ENCODE measurements at places on chromosomes 6 and 20.

DNA sequence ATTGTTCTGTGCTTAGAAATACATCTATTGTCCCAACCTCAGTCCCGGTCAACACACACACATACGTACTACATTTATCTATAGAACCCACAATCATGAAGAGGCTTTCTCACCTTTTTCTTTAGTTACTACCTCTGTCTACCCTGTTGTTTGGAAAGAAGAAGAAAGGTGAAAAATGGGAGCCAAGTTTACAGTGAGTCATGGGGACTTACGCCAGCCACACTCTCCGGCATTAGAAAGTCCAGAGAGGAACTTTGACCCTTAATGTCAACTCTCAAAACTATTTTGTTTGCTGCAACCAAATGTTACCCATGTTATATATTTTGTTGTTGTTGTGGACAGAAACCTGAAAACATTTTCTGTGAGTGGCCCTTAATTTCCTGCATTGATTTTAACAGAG is 259.1 kb downstream of the ZFAND3 start:
- no peak for DNase-seq

DNA sequence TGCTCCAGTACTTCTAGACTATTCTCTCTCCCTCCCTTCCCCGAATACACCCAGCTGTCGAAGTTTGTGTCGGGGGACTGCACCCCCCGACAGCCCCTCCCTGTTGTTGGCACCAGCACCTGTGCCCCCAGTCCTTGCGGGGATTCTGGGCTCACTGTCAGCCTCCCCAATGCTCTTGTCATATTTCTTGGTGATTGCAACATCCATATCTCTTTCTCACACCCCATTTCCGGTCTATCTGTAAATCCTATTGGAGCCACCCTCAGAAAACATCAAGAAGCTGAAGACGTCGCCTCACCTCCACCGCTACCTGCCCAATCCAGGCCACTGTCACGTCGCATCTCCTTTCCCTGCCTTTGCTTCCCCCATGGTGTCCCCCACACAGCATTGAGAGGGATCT is 32.6 kb upstream of the VSTM2L start:
- DNase-seq, result no peak

DNA sequence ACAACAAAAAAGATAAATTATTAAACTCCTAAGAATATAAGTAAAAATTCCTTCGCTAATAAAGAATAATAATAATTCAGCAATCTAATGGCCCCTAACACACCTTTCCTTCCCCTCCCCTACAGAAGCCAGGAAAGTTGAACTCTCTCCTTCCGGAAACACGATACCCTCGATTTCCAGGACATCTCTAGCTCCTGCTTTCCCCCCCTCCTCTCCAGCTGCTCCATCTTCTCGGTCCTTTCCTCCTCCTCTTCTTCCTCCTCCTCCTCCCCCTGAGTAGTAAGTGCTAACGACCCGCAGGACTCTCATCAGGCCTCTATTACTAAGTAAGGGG is 603 bp downstream of the TASP1 start:
- no peak for DNase-seq

GRCh38 chr20:10469599-10469998 is 34.5 kb downstream of the SLX4IP start:
- DNase-seq, result peak; percentile 59

GRCh38 chr6:52642368-52642767 is 28.5 kb upstream of the TMEM14A start:
- DNase-seq, result no peak

- DNase-seq, result no peak
Observed at GRCh38 chr20:15916623-15917022, 656.6 kb downstream of the KIF16B start.

- DNase-seq, result no peak
Observed at GRCh38 chr6:44061375-44062104, 65.7 kb downstream of the MRPL14 start.

- DNase-seq, result peak; percentile 50
Observed at GRCh38 chr6:34791164-34791700, 651 bp upstream of the BLTP3A start.

DNA sequence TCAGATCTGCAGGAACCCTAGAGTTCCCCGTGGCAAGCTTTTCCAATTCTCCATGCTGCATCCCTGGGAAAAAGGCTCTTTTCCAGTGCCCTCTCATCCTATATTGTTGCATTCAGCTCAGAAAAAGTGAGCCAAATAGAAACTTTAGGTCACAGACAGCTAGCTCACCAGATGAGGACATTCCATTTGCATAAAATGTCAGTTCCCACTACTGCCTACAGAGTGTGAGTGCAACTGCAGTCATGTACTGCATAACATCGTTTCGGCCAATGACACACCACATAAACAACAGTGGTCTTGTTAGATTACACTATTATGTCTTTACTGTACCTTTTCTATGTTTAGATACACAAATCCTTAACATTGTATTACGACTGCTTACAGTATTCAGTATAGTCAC is 8.6 kb downstream of the HS3ST5 start:
- DNase-seq, result no peak

- DNase-seq, result no peak
Observed at GRCh38 chr20:25025986-25026605, 31.8 kb downstream of the ACSS1 start.

DNA sequence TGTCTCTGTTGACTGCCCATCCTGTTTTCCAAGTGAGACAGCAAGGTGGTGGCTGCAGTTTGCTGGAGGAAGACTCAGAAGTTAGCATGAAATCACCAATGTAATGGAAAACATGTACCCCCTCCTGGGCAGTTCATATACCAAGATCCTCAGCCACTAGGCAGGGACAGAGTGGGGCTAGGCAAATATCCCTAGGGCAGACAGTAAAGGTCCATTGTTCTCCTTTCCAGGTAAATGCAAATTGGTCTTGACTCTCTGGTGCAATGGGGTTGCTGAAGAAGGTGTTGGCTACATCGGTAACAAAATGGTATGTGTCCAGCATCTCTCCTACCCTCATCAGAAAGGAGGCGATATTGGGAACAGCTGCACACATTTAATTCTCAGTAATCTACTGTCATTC is 233.6 kb upstream of the SOX4 start:
- no peak for DNase-seq

DNA sequence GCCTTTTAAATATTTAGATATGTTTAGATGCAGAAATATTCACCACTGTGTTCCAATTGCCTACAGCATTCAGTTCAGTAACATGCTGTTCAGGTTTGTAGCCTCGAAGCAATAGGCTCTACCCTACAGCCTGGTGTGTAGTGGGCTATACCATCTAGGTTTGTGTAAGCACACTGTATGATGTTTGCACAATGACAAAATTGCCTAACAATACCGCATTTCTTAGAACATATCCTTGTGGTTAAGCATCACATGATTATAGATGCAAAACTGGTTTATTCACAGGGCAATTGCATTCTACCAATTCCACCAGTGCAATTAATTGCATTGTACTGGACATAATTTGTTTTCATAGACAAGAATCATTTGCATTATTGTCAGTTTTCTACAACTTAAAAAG is 7.9 kb upstream of the SLC22A16 start:
- DNase-seq, result no peak

DNA sequence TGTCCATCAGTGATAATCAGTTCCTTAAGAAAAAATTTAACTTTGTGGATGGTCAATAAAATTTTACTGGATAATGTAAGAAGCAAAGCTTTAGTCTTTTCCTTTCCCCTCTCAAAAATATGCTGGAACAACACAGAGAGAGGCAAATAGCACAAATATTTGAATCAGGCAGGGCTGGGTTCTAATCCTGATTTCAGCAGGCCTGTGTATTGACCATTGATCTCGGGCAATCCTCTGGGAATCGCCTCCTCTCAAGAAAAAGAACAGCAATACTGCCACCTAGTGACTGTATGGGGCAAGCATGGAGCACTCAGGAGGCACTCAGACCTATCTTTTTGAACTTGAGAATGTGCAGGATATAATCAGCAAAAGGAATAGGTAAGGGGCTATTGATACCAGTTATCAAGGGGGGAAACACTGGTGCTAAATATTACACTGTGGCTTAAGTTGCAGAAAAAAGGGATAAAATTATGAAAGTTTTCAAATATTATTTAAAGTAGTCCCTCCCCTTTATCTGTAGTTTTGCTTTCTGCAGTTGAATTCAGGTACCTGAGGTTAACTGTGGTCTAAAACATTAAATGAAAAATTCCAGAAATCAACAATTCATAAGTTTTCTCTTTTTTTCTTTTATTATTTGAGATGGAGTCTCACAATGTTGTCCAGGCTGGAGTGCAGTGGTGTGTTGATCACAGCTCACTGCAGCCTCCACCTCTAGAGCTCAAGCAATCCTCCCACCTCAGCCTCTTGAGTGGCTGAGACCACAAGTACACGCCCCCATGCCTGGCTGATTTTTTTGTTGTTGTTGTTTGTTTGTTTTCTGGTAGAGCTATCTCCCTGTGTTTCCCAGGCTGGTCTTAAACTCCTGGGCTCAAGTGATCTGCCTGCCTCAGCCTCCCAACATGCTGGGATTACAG is 91.8 kb upstream of the NHSL1 start:
- DNase-seq, result peak; percentile 61

DNA sequence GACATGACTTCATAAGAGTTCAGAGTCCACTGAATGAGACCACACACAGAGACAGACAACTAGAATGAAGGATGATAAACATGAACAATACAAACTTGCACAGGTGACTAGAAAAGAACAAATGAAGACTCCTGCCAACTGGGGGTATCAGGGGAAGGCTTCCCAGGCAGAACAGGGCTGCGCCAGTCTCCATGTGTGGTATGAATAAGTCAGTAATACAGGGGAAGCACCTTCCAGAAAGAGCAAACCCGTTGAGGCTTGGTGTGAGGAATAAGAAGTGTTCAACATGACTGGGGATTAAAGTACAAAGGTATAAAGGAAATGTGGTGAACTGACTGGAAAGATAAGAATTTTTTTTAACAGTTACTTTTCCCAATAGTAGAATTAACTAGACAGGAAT is 3.7 kb upstream of the SLC17A2 start:
- DNase-seq, result no peak

- no peak for DNase-seq
Observed at GRCh38 chr6:68039641-68040311, 595.3 kb upstream of the ADGRB3 start.

GRCh38 chr6:105211831-105212230 is 32.0 kb upstream of the POPDC3 start:
- no peak for DNase-seq

DNA sequence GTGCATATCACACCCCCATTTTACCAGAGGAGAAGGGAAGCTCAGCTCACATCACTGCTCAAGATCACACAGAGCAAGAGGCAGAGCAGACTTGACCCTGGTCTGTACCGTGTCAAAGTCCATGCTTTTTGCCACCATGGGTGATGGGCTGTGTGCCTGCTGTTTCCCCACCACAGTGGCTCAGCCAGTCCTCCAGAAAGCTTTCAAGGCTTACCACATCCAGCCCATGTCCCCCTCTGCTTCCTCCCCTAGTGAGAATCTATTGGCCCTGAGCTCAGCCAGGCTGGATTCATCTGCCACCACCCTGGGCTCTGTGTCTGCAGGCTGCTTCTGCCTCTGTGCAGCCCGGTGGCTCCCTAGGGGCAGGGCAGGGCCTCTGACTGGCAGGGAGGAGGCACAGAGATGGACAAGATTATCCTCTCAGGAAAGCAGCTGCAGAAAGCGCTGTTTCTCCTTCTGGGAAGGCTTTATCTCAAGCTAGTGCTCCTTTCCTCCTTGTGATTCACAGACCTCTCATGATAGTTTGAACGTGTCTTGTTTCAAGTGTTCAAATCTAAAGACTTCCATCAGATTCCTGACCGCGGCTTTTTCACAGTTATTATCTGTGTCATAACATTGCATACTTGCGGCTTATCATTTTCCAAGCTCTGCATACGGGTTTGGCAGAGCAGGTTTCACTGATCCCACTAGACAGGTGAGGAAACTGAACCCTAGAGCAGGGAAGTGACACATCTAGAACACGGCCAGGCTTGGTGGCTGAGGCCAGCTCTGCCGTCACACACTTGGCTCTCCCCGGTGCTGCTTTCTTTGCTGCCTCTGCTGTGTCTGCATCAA is 37.4 kb downstream of the VEGFA start:
- DNase-seq, result no peak

GRCh38 chr20:1105599-1106194 is 12.7 kb upstream of the PSMF1 start:
- DNase-seq, result no peak

DNA sequence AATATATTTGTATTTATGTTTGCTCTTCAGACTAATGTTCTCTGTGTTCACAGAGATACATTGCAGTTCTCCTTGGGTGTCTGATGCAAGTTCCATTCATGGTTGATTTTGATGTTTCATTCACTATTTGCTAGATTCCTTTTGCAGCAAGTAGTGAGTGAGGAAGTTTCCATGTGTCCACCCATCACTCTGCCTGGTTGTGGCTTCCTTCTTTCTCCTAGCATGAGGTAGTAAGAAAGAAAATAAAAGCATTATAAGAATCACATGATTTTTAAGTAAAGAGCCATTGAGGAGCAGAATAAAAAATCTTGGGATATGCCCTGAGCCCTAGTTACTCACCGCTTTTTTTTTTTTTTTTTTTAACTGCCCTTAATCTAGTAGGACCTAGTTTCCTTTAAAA is 8.7 kb downstream of the SASH1 start:
- no peak for DNase-seq
